ENCODE measurements at places on chromosomes 12 and 14.

DNA sequence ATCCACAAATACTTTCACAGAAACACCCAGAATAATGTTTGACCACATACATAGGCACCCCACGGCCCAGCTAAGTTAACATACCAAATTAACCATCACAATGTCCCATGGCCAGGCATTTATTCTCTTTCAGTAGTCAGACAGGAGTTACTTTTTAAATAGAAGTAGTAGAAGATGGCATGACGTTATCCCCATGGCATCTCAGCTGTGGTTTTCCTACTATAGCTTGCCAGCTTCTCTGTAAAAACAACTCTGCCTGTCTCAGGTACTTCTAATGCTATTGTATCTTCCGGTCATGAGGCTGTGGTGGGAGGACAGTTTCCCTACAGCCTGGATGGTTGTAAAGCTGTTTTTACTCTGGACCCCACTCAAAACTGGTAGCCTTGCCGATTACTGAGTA is 19.3 kb downstream of the CTSG start:
- no peak overlapping the region for H3K27ac ChIP-seq
- H3K4me3 ChIP-seq = no peak overlapping the region
- H3K36me3 ChIP-seq = no peaks in the 10 kb centered on the region
- H3K27me3 ChIP-seq = no peaks in the 10 kb centered on the region
- no peak for DNase-seq

DNA sequence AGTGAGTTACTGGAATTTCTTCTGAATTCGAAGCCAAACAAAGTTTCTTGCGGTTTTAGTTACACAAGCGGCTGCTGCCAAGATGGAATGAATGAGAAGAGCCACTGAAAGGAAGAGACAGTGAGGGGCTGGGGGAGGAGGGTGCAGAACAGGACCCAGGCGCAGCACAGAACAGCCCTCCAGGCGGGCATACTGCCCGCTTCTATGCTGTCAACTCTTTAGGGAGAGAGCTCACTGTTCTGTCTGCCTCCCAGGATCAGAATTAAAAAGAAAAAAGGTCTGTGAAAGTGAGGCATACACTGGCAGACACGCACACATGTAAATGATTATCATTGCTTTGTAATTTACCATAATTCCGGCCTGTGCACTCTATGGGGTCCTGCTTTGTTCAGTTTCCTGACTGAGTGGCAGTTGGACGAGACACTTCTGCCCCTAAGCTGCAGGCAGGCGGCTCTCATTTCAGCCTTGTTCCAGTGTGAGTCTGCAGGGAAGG is 231.6 kb downstream of the CACNA1C start:
- H3K27ac ChIP-seq = no peak overlapping the region
- no peak overlapping the region for H3K4me3 ChIP-seq
- peaks cover 42% of the 10 kb centered on the region for H3K4me1 ChIP-seq

GRCh38 chr12:98260276-98260675 is 255.1 kb upstream of the TMPO start:
- no peaks in the 10 kb centered on the region for H3K27me3 ChIP-seq
- H3K4me3 ChIP-seq = no peak overlapping the region
- H3K36me3 ChIP-seq = no peaks in the 10 kb centered on the region
- DNase-seq = no peak
- H3K4me1 ChIP-seq = no peaks in the 10 kb centered on the region
- H3K27ac ChIP-seq = no peak overlapping the region

GRCh38 chr12:53048780-53049401 is 974 bp upstream of the TNS2 start:
- H3K4me1 ChIP-seq = peaks cover 10% of the 10 kb centered on the region
- H3K27me3 ChIP-seq = no peaks in the 10 kb centered on the region
- no peak for DNase-seq
- no peaks in the 10 kb centered on the region for H3K36me3 ChIP-seq
- peak overlapping the region; percentile 30 for H3K4me3 ChIP-seq

- no peaks in the 10 kb centered on the region for H3K4me1 ChIP-seq
- H3K36me3 ChIP-seq = no peaks in the 10 kb centered on the region
- H3K27me3 ChIP-seq = no peaks in the 10 kb centered on the region
- no peak overlapping the region for H3K4me3 ChIP-seq
- no peak for DNase-seq
These were observed 30.6 kb upstream of the ISM2 start for GRCh38 chr14:77529213-77529612.

- DNase-seq = peak; percentile 70
- peaks cover 34% of the 10 kb centered on the region for H3K4me1 ChIP-seq
- H3K4me3 ChIP-seq = no peak overlapping the region
- H3K27ac ChIP-seq = peak overlapping the region; percentile 82
- H3K36me3 ChIP-seq = no peaks in the 10 kb centered on the region
These were observed 110.4 kb downstream of the ZFP36L1 start for GRCh38 chr14:68682166-68683103.

DNA sequence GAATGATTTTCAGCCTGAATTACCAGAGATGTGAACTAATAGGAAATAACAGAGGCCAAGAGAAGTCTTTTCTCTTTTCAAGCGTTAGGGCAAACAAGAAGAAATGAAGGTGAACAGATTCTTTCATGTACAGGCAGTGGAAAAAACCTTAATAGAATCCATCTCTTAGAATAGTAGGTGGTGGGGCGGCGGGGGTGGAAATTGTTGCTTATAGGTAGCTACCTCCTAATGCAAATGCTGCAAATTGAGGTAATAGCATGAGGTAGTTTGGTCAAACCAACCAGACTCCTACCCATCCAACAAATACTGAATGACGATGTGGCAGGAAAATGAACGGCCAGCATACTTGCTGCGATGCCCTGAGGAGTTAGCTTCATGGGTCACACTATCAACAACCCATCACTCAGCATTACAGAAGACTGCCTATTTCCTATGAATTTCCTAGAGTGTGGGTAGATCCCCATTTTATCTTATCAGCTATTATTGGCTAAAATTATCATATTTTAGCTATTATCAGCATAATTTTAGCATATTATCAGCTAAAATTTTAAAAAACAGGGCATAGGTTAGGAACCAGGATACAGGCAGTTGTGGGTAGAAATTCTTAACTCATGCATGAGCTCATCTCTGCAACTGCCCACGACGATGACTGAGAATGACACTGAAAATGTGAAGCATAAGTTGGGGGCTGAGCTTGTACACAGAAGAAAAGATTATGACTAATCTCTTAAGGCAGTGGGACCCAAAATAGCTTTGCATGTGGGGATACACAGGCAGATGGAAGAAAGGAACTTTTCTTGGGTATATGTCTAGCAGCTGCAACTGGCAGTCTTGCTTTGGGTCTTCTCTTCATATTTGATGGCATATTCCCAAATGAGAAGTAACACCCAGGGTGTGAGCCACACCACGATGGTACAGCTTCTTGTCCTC is 68.7 kb downstream of the NIN start:
- H3K4me1 ChIP-seq = no peaks in the 10 kb centered on the region
- H3K4me3 ChIP-seq = no peak overlapping the region
- DNase-seq = no peak

GRCh38 chr14:90140298-90140955 is 78.6 kb downstream of the KCNK13 start:
- H3K27me3 ChIP-seq = no peaks in the 10 kb centered on the region
- no peak overlapping the region for H3K4me3 ChIP-seq
- H3K36me3 ChIP-seq = no peaks in the 10 kb centered on the region
- no peaks in the 10 kb centered on the region for H3K4me1 ChIP-seq

GRCh38 chr12:45368841-45369489 is 153.1 kb downstream of the ANO6 start:
- no peaks in the 10 kb centered on the region for H3K27me3 ChIP-seq

- DNase-seq = no peak
- no peak overlapping the region for H3K4me3 ChIP-seq
- peak overlapping the region; percentile 42 for H3K27ac ChIP-seq
These were observed 282.4 kb downstream of the ZFP36L1 start for GRCh38 chr14:68510201-68511128.

DNA sequence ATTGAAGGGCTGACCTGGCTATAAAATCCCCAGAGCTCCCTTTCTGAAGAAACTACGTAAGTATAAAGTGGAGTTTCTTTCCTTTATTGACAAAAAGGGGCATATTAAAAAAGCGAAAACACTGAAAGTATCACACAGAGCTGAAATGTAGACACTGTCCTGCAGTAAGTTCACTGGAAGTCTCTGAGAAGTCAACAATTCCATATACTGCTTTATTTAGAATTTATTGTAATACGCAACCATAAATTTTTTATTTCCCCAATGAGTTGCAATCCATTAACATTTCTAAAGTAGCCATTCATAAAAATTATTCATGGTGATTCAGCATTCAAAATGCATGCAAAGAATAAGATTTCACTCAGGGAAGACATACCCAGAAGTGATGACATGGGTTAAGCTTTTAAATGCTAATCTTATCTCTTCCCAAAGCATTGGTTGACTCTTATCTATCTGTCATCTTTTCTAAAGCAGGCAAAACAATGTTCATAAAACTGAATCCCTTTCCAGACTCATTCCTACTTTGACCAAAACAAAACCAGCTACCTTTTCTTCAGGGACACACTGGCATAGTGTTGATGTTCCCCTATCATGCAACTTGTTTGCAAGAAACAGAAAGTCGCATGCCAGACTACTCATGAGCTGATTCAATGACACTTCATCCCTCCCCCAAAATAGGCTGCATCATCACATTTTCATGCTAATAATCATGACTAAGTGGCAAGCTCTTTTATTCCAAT is 17.3 kb downstream of the KITLG start:
- H3K27ac ChIP-seq = no peak overlapping the region
- no peaks in the 10 kb centered on the region for H3K4me1 ChIP-seq
- no peak for DNase-seq

DNA sequence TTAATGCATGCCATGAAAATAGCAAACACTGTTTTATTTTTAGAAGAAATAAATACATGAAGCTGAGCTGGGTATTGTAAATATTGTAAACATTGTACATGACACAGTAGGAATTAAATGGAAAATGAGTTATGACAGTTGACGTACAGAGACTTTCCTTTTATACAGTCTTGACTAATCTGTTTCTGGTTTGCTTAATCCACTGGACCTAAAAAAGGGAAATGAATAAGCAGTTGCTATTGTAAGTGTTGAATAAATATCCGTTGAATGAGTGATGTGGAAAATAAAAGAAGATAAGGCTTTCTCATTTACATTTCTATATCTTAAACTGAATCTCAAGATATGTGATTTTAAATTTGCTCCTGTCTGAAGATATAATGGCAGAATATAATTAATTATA is 15.0 kb downstream of the PMCH start:
- H3K27me3 ChIP-seq = no peaks in the 10 kb centered on the region
- no peak overlapping the region for H3K27ac ChIP-seq
- H3K4me3 ChIP-seq = no peak overlapping the region
- DNase-seq = no peak
- no peaks in the 10 kb centered on the region for H3K36me3 ChIP-seq

DNA sequence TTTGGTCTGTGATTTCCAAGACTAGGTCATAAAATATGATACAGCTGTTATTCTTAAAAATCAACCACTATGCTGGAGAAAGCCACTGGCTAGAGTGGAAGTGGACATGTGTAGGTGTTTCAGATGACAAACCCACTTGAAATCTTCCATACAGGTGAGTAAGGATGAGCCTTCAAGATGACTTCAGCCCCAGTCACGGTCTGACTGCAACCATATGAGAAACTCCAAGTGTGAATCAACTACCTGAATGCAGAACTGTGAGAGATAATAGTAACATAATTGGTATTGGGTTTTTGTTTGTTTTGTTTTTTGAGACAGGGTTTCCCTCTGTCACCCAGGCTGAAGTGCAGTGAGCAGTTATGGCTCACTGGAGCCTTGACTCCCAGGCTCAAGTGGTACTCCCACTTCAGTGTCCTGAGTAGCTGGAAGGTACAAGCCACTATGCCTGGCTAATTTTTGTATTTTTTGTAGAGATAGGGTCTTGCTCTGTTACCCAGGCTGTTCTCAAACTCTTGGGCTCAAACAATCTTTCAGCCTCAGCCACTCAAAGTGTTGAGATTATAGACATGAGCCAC is 273.3 kb upstream of the LRIG3 start:
- H3K36me3 ChIP-seq = no peaks in the 10 kb centered on the region
- no peak for DNase-seq
- H3K4me1 ChIP-seq = no peaks in the 10 kb centered on the region
- H3K27me3 ChIP-seq = no peaks in the 10 kb centered on the region
- H3K27ac ChIP-seq = no peak overlapping the region

GRCh38 chr14:50354527-50354926 is 42.2 kb downstream of the CDKL1 start:
- no peaks in the 10 kb centered on the region for H3K27me3 ChIP-seq
- DNase-seq = no peak
- no peaks in the 10 kb centered on the region for H3K36me3 ChIP-seq
- H3K4me3 ChIP-seq = no peak overlapping the region
- H3K4me1 ChIP-seq = no peaks in the 10 kb centered on the region
- H3K27ac ChIP-seq = no peak overlapping the region

DNA sequence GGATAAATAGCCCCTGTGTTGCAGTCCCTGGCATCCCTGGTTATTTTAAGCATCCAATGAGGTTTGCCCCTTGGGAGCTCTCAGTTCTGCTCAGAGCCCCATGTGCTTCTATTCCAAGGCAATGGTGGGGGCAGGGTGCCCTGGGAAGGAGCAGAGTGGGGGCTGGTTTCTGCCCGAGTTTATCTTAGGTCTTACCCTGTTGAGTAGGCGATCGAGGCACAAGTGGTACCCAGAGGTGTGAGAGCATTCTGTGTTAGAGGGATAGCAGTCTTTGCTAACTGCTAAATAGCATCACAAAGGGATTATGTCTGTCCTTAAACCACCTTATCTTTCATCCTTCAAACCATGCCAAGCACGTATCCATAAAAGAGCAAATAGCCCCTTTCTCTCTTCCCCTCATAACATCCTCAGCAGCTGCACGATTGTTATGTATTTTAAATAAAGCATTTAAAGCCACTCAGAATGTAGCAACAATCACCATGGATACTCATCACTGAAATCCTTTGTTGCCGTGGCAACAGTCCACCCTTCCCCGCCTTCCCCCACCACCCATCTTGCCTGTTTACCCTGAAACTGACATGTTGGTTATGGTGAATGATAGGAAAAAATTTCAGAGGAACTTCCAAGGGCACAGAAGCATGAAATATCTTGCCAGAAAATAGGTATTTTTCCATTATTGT is 139.3 kb downstream of the PTPN11 start:
- no peaks in the 10 kb centered on the region for H3K36me3 ChIP-seq
- no peak overlapping the region for H3K4me3 ChIP-seq
- no peak for DNase-seq
- H3K27me3 ChIP-seq = no peaks in the 10 kb centered on the region

DNA sequence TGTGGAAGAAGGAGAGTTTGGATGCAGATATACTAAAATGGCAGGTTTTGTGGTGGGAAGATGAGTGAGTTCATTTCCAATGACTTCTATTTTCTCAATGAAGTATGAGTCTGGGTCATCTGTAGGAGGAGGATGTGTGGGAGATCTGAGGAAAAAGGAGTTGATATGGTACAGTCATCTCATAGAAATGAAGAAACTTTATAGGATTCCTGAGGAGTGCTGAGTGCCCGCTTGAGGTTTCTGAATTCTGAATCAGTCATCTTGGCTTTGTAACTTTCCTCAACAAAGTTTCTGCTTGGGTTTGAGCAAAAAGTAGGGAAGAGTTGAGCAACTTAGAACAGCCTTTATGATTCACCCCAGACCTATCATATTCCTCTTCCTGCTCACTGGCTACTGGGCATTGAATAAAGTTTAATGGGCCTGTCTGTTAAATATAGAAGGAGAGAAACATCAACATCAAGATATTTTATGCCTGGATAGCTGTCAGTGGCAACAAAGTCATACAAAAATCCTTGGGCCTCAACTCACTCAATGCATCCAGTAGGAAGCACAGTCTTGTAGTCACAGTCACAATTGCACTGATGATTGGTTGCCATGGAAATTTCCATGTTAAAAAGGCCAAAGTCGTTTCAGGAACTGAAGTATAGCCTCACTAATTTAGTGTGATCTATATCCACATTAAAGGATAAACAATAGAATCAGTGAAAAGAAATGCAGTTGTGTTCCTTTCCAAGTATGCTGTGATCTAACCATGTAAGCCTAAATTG is 284.7 kb downstream of the DUSP6 start:
- no peak overlapping the region for H3K27ac ChIP-seq
- no peak for DNase-seq
- no peaks in the 10 kb centered on the region for H3K4me1 ChIP-seq
- no peaks in the 10 kb centered on the region for H3K27me3 ChIP-seq
- H3K4me3 ChIP-seq = no peak overlapping the region
- H3K36me3 ChIP-seq = no peaks in the 10 kb centered on the region

Measured in Peyer's patch (tissue), 4 donors.